ENCODE measurements at places on chromosomes 12 and 14.

- DNase-seq: no peak
Observed at GRCh38 chr12:86914721-86915120, 658.5 kb upstream of the MGAT4C start.

- no peak for DNase-seq
Observed at GRCh38 chr12:104756901-104757300, 201.2 kb downstream of the SLC41A2 start.

DNA sequence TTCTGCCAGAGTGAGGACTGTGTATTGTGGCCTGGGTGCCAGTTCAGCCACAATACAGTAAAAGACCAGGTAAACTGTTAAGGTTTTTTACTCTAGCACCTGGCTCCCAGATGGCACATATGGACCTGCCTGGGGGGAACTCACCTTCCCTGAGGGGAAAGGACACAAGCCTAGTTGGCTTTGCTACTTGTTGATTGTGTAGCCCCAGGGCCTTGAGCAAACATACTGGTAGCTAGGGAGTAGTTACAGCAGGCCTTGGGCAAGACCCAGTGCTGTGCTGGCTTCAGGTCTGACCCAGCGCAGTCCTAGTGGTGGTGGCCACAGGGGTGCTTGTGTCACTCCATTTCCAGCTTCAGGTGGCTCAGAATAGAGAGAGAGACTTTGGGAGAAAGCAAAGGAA is 216.4 kb downstream of the KLHL28 start:
- DNase-seq: no peak

DNA sequence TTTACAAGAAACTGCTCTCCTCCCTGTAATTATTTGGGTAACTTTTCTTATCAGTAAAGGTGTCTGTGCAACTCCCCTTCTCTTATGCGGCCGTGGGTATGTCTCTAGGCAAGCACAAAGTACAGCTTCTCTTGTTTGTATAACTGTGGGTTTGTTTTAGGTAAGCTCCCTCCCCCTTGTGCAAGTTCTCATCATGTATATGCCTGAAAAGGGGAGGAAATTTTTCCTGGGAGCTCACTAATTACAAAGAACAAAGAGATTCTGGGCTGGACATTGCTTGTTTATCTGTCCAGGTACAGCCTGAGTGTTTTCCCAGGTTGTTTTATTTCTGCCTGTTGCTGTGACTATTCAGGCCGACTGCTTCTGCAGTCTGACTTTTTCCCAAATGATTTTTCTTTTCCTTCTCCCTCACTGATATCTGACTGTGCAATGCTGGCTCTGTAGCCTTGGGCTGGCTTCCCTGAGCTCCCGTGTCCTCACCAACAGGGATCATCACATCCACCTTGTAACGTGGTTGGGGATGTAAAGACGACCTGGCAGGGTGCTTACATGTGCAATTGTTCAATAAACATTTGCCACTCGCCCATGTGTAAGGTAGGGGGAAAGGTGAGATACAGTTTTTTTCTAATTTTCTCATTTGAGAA is 916.5 kb downstream of the AACS start:
- DNase-seq: no peak

DNA sequence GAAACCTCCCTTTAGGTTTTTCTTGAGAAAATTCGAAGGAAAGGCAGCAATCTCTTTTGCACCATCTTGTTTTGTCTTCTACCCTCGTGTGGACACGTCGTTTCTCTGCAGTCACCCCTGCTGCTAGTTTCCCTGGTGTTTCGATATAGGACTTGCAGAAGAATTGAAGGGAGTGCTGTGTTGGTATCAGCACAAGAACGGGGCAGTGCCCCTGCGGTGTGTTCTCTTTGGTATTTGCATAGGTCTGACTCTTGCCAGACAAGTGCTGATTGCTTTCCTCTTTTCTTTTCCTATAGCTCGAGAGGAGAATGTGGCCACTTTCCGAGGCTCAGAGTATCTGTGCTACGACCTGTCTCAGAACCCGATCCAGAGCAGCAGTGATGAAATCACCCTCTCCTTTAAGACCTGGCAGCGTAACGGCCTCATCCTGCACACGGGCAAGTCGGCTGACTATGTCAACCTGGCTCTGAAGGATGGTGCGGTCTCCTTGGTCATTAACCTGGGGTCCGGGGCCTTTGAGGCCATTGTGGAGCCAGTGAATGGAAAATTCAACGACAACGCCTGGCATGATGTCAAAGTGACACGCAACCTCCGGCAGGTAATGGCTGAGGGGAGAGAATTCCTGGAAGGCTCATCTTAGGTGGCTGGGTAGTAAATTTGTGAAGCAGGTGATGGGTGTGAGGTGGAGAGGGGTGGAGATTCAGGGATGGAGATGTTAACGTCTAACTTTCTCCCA is 474.8 kb downstream of the NRXN3 start:
- DNase-seq: no peak

DNA sequence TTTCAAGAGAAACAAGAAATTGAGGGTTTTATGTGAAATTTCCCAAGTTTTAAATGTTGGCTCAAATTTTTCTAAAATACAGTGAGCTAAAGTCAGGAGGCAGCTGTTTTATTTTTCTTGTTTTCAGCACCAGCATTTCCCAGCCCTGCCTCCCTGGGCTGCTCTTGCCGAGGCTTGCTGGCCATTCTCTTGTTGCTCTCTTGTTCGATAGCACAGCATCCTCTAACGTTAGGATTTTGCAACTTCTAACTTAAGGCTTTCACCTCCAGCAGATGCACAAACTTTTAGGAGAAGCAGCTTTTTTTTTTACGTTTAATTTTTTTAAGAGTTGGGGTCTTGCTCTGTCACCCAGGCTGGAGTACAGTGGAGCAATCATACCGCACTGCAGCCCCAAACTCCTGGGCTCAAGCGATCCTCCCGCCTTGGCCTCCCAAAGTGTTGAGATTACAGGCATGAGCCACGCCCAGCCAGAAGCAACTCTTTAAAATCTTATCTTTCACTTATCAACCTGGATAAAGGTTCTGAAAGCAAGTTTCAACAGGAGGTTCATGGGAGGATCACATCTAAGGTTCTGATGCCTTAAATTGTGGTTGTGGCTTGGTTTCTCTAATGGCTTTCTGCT is 40.2 kb downstream of the B4GALNT3 start:
- no peak for DNase-seq

DNA sequence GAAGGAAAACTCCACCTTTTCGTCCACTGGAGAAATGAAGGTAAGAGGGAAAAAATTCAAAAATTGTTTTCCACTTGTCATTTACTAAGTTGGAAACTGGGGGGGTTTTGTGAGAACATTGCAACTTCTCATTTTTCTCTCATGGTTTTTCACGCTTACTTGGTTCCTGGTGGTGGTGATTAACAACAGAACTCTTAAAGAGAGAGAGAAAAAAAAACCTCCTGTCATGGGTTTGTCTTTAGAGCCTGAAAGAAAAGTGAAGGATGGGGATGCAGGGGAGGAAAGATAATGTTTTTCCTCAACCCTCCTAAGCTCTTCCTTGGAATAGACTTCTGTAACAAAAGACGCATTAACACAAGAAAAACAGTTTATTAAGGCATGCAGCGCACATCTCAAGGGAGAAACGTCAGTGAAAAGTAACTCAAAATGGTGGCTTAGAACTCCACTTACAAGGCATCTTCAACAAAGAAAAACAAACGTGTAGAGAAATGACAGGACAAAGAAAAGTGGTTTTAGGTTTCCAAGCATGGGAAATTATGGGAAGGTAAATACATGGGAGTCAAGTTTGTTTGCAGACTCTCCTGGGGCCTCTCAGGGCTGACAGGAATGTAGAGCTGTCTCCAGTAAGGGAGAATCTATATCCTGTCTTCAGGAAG is 81.9 kb upstream of the ATF7IP start:
- no peak for DNase-seq

DNA sequence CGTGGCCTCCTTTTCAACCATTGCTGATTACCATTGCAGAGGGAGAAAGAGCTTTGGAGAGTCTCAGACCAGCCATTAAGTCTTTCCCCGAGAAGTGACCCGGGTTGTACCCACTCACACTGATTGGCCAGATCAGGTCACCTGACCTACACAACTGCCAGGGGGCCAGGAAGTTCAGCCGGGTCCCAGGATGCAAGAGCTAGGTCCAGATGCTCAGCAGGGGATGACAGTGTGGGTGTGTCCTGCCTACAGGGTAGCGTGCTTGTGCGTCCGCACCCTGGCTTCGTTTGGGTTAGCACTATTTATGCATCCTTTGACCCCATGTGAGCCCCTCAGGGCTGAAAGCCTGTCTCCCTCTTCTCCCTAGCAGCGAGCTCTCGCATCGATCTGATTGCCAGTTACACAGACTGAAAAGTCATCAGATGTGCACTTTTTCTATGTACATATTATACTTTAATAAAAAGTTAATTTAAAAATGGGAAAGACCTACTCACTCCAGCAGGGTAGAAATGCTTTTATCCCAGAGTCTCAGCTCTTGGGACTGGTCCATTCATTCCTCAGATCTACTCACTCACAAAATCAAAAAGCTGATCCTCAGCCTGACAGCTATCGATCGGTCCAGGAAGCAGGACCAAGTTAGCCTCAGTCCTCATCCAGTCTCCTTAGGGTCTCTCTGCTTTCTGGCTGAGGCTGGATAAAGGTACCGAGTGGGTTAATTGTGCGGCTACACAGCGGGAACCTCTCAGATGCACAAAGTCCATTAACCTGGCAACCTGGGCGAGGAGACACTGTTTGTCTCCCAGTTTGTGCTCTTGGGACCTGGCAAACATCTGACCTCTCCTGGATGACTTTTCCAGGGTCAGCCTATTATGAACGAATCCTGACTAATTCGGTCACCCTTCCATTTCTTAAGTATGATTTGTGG is 68.0 kb downstream of the SERPINA3 start:
- no peak for DNase-seq

- no peak for DNase-seq
Observed at GRCh38 chr14:31441273-31442111, 15.8 kb downstream of the DTD2 start.

- DNase-seq: no peak
Observed at GRCh38 chr14:86521031-86521730, 991.2 kb downstream of the FLRT2 start.

- DNase-seq: no peak
Observed at GRCh38 chr12:2959505-2960389, 550 bp downstream of the TEAD4 start.

DNA sequence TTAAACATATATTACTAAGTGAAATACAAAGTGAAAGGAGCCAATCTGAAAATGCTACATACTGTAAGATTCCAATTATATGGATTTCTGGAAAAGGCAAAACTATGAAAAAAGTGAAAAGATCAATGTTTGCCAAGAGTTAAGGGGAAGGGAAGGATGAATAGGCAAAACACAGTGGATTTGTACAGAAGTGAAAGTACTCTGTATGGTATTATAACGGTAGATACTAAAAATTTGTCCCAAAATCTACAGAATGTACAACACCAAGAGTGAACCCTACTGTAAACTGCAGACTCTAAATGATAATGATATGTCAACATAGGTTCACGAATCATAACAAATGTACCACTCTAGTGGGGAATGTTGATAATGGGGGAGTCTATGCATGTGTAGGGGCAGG is 17.8 kb downstream of the EEA1 start:
- no peak for DNase-seq

DNA sequence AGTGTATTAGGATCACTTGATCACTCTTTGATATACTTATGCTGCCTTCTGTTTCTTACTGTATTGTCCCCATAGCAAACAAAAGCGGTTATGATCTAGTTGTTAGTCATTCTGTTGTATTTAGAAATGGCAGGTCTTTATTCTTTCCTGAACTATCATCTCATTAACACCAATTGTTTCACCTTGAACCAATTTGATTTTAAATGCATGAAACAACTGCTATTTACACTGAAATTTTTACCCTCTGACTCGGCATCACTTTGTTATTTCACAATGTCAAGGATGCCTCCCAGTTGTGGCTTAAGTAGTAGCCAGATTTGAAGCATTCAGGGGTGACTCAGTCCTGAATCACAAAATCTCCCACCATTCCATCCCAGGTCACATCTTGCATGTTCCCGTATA is 303.5 kb downstream of the EGLN3 start:
- no peak for DNase-seq

DNA sequence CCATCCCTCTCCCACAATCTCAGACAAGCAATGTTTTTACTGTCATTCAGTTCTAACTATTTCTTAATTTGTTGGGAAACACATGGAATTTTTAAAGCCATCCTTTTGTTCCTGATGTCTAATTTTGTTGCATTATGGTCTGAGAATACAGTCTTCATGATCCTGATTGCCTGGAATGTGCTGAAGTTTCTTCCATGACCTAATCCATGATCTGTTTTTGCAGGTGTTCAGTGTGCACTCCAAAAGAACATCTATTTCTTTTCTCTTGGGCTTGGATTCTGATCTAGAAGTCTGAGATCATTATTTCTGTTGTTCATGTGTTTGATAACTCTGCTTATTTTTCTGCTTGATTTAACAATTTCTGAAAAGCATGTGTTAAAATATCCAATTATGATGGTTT is 43.2 kb upstream of the PHC1 start:
- no peak for DNase-seq

DNA sequence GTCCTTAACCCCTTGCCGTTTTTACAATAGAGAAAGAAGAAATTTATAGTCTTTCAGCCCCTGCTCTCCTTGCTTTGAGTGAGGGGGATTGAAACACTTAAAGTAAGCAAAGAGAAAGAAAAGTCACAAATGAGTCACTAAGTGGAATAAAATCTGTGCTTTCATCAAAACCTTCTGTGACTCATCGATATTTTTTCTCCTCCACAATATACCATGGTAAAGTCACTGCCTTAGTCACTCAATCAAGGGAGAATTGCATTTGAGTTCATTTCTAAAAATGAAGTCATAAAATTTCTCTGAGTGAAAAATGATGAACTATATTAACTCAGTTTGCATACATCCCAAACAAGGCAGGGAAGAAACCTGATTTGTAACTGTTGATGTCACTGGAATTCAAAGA is 470.3 kb downstream of the FOXG1 start:
- DNase-seq: no peak

DNA sequence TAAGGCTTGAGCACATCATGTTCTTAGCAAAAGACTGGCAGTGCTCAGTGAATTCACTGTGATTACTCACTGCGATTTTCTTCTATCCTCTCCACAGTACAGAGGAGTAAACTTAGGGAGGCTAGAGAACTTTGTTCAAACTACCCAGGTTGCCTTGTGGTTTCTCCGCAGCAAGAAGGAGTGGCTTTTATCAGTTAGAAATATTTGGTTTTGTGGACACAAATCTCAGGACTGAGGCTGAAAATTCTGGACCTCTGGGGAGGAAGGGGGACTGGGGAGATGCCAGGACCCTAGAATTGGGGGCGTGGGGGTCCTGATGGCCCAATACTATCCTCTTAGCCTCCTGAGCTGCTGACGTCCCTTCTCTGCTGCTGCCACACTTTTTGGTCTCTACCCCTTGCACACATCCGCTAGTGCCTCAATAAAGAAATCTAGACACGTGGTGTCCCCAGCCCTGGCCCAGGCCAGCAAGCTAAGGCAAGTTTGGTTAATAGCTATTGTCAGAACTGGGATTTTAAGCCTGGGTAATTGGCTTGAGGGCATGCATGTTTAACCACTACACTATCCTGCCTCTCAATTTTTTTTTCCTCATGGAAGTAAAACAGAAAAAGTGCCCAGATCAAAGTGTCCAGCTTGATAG is 842 bp downstream of the OAS2 start:
- DNase-seq: peak; percentile 33

DNA sequence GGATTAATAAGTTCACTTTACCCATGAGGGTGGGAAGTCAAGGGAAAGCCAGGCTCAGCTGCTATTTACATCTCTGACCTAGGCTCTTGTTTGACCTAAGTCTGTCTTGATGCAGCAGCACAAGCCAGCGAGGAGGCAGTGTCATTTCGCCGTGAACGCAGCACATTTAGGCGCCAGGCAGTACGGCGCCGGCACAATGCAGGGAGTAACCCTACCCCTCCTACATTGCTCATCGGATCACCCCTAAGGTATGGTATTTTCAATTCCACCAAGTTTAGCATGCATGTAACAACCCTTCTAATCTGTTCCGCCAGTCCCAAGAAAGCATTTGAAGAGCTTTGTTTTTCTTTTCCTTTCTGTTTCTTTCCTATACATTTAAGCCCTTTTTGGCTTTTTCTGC is 81.2 kb downstream of the PCNX1 start:
- DNase-seq: no peak

Data from NK-92 treated with Interleukin-12 subunit alpha and Interleukin-12 subunit beta, amount 100 ng/mL, for 24 hours (cell line).